Activated CD4-positive, CD25-positive, alpha-beta regulatory T cell treated with anti-CD3 and anti-CD28 coated beads, Interleukin-2, amount 50 U/mL, for 16 hours (primary cell): ENCODE measurements at places on chromosomes 13 and 19.

DNA sequence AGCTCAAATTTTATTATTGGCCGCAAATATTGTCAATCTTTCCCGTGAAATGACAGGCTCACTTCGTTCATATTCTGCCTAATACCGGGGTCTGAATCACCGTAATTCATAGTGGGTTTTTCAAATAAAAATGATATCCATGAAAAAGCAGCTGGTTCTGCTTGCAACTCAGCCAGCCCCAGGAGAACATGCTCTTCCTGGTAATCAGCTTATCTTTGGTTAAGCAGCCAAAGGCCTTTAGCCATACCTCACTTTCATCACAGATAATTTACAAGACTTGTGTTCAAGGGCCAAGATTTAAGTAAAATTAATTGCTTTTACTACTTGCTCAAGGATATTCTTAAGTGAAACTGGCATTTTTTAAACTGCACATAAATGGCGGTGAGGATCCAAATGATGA, 22.5 kb downstream of the RNASEH2B start:
- no peak for DNase-seq

DNA sequence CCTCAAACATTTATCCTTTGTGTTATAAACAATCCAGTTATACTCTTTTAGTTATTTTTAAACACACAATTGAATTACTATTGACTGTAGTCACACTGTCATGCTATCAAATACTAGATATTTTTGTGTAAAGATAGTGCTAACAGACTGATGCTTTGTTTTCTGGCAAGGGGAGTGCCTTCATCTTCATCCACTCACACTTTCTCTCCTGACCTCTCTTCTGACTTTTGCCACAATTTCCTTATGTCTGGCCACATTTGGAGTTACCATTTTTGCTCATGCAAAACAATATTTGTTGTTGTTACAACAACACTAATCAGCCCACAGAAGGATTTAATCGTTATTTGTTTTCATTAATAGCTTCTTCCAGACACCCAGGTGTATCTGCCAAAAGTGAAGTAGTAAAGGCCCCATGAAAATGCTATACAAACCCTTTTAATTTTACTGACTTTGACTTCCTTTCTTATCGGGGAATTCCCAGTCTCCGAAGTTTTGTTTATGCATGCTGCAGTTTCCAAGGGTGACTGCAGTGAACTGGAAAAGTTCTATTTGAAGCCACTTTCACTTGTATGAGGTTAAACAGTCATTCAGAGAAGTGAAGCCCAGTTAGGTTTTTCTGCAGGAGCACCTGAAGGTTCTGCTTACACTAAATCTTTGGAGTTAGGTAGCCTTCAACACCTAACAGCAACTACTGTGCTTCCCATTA, 66.1 kb upstream of the FRY start:
- DNase-seq, result no peak

- no peak for DNase-seq
These were observed 15.8 kb upstream of the TUBGCP3 start for GRCh38 chr13:112603641-112604225.

GRCh38 chr19:4754248-4754647, 30.6 kb upstream of the DPP9 start:
- no peak for DNase-seq

- DNase-seq, result no peak
These were observed 290.2 kb downstream of the IRS2 start for GRCh38 chr13:109496216-109496615.

DNA sequence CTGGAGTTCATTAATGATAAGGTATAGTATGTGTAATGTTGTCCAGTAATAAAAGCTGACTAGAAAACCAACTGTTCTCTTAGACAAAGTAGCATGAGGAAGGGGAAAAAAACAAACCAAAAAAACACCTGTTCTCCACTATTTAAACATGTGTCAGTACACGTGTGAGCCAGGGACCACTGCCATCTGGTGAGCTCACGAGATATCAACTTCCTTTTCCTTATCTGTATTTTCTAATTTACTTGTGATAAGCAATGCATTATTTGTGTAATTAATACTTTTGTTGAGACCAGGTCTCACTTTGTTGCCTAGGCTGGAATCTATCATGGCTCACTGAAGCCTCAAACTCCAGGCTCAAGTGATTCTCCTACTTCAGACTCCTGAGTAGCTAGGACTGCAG, 4.3 kb upstream of the SIX5 start:
- DNase-seq, result no peak
